ENCODE measurements at places on chromosomes 11 and 22. TPM values are rescaled to one million over a fixed set of nuclear protein-coding genes. Genes with fewer than 3 reads are reported as not detected.
A peak's percentile ranks its signal among the peaks of the same experiment; 100 is the strongest.

DNA sequence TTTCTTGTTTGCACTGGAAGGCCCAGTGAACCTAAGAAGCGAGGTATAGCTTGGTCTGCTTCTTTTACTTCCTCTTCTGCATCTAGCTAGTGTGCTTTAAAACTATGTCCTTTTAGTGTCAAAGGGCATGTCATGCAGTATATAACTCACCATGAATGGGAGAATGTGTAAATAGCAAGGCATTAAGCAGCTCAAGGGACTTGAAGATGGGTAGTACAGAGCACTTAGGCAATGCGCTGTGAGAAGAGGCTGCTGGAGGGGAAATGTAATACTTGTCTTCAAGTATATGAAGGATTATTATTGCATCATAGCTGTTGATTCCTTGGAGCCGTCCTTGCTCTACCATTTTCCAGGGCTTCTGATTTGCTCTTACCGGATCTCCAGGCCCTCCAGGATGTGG, 7.6 kb downstream of the MAML2 start:
- no peak for DNase-seq
- no peaks in the 10 kb centered on the region for H3K27me3 ChIP-seq
- peaks cover 7% of the 10 kb centered on the region for H3K4me1 ChIP-seq
- H3K27ac ChIP-seq = no peak overlapping the region

- H3K36me3 ChIP-seq = no peaks in the 10 kb centered on the region
- H3K4me1 ChIP-seq = no peaks in the 10 kb centered on the region
- no peak overlapping the region for H3K27ac ChIP-seq
Measured at GRCh38 chr11:132648851-132649250, 883.5 kb downstream of the OPCML start.

TSPAN32 gene
- 0.37 TPM for total RNA-seq

CFAP68 gene
- 16.7 TPM for total RNA-seq

- H3K4me1 ChIP-seq = no peaks in the 10 kb centered on the region
- peak overlapping the region; percentile 69 for H3K27ac ChIP-seq
- no peak overlapping the region for H3K4me3 ChIP-seq
- DNase-seq = peak; percentile 33
- no peaks in the 10 kb centered on the region for H3K36me3 ChIP-seq
Measured at GRCh38 chr22:45597460-45598192, 74.0 kb upstream of the ATXN10 start.

DNA sequence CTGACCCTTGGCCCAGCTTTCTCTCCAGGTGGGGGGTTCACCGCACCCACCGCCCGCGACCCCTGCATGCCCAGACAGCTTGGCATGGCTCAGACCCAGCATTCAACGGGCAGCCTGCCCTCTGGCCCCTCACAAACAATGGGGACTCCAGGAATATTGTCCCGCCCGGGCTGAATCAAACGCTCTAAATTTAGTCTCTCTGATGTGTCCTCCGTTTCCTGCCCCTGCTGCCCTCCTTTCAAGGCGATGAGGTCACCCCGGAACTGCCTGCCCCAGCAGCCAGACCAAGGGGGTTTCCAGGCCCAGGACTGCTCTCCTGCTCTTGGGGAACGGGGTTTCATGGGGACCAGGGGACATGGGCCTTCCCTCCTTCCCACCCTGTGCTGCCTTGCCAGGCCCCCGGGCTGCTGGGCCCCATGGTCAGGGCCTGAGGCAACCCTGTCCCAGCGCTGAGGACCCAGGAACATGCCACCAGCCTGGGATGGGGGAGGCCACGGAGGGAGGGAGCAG, 10.1 kb upstream of the PDGFB start:
- H3K4me1 ChIP-seq = peaks cover 34% of the 10 kb centered on the region
- H3K27ac ChIP-seq = no peak overlapping the region
- H3K36me3 ChIP-seq = no peaks in the 10 kb centered on the region
- H3K4me3 ChIP-seq = no peak overlapping the region

Data from pancreas (tissue), 10 donors.